Omental fat pad (tissue), 4 donors: ENCODE measurements at places on chromosomes 16 and 17.

- DNase-seq = no peak
Measured at GRCh38 chr17:2821868-2822267, 25.6 kb downstream of the RAP1GAP2 start.

DNA sequence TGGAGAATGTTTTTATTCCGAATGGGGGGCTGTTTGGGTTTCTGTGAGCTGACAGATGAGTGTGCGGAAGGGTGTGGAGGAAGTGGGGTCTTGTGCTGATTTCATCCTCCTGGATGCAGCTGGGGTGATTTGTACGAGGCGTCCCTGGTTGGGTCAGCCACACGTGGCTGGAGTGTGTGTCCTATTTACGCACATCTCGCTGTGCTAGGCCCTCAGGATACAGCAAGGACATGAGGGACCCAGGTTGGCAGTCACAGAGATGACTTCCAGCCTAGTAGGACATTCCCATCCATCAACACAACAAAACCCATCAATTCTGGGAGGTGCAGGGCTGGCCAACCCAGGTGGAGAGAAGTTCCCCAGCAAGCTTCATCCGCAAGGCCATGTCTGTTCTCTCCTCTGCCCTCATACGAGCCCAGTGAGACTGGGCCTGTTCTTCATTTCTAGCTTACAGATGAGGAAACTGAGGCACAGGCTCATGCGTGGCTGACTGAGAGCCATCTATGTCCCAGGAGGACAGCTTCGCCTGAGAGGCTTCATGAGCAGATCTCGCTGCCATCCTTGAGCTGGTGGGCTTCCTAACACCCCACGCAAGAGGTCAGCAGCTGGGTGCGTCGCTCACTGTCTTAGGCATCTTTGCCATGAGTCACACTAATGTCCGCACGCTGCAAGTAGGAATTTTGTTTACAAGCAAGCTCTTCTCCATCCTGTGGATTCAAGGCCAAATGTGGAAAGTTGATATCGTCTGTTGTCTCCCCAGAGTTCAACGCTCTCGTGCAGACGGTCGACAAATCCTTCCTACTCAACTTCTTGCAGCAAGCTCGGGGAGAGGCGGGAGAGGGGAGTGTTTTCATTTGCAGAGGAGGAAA is 24.4 kb downstream of the IRF8 start:
- no peak for DNase-seq

- no peak for DNase-seq
Measured at GRCh38 chr17:45316434-45317110, at the start of gene MAP3K14. TSS of gene MAP3K14 (minus strand) at chr17:45317020. CDS start at chr17:45290745, 26,275 bp downstream.

- DNase-seq = no peak
Measured at GRCh38 chr17:27247071-27247957, 46.6 kb upstream of the WSB1 start.

GRCh38 chr17:80603396-80603795 is 58.8 kb downstream of the RPTOR start:
- no peak for DNase-seq

DNA sequence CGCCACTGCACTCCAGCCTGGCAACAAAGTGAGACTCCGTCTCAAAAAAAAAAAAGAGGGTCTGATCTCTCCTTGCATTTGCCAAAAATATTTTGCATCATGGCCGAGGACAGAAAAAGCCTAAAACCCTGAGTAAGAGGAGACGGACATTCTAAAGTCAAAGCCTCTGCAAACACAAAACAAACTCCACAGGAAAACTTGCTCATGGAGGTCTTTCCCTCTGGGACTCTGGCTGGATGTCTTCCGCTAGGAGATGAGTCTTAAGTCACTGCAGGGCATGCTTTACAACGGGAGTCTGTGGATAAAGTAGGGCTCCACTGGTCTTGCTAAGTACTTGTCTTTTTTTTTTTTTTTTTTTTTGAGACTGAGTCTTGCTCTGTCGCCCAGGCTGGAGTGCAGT is 74.0 kb downstream of the MRM3 start:
- DNase-seq = no peak

- no peak for DNase-seq
Measured at GRCh38 chr16:2821487-2822157, 4.6 kb downstream of the PRSS21 start.

GRCh38 chr17:6591599-6592158 is 35.3 kb upstream of the PITPNM3 start:
- no peak for DNase-seq

DNA sequence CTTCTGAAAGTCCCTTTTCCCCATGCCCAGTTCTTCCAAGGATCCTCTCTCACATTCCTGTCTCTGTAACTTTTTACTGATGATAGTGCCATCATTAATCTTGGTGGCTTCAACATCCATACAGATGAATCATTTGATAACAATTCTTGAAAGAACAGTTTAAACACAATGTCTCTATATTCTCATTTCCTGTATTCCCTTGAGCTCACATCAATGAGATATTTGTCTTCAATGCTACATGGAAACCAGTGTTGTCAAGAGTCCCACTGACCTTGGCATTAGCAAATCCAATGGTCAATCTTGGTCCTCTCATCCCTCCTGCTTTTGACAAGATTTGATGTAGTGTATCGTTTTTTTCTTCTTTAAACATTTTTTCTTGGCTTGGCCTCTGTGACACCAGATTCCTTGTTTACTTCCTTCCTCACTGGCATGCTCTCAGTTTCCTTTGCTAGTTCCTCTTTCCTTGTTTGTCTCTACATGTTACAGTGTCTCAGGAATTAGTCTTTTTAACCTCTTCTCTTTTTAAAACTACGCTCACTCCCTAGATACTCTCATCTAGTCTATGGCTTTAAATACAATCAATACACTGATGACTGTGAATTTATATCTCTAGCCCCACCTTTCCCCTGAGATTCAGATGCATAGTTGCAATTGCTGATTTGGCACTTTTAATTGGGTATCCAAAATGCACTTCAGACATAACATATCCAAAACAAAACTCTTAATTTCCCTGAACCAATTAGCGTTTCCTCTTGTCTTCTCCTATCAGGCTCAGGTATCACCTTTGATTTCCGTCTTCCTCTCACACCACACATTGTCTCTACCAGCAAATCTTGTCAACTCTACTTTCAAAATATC is 134.0 kb downstream of the MYO1D start:
- no peak for DNase-seq

GRCh38 chr17:58755577-58756245 is at the start of gene PPM1E:
TSS of gene PPM1E (plus strand) at chr17:58755854.
- no peak for DNase-seq

DNA sequence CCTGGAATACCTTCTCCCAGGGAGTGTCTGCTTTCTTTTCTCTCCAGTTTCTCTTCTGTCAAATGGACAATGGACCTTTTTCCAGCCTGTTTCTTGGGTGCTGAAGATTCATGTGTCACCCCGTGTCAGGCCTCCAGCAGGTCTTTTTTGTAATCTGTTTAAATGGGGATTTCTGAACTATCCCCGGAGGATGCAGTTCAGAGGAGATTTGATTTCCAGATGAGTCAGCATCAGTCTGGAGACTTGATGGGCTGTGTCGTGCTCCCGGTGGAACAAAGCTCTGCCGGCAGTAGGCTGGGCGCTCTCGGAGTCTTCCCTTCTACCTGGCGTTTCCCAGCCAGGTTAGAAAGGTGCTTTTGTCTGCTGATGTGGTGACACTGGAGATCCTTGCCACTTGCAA is 440.6 kb downstream of the HS3ST3B1 start:
- no peak for DNase-seq

GRCh38 chr17:82424001-82424862 is 5.8 kb upstream of the OGFOD3 start:
- DNase-seq = no peak

DNA sequence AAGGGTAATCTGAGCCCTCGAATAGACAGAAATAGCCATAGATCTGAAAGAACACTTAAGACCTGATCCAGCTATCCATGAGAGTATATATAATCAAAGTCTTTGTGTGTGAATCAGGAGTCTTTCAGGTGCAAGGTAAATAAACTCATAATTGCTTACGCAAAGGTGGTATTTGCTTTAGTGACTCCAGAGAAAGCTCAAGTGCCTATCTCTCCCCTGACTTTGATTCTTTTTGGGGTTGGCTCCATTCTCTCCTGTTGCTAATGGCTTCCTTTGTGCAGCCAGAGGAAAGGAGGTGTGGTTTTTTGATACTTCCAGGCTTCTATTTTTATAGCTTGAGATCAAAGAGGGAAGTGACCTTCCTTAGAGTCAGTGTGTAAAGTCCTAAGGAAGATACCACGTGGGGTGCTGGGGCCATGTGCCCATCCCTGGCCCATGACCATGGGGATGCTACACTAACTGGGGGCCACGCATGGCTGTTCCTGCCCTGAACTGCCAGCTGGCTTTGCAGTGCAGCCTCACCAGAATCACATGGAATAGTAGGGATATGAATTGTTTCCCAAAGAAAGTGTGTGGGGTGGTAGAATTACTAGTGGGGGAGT is 45.8 kb downstream of the TENT4B start:
- no peak for DNase-seq

GRCh38 chr17:8803531-8804420 is 4.6 kb upstream of the MFSD6L start:
- no peak for DNase-seq

DNA sequence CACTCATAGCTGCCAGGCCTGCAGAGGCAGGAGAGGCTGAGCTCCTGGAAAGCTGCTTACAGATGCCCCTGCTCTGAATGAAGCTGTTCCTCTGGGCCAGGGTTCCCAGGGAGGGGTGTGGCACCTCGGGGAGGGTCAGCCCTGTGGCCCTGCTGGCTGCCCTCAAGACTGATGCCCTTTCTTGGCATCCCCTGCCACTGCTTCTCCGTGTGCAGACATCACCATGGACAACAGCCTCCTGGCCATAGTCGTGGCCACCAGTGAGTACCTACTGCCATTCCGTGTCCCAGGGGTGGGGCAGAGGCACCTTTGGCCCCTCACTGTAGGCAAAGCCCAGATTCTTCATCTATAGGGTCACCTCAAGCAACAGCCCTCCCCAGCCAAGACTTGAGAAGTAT is 8.9 kb downstream of the MRPL27 start:
- no peak for DNase-seq

GRCh38 chr16:1491327-1491726 is 1.8 kb upstream of the TELO2 start:
- DNase-seq = no peak
